ENCODE measurements at places on chromosomes 1 and 21.

- DNase-seq = no peak
These were observed 14.2 kb upstream of the MCOLN3 start for GRCh38 chr1:85062425-85063026.

- DNase-seq = peak; percentile 49
These were observed 326.8 kb downstream of the HHAT start for GRCh38 chr1:210655511-210655910.

- no peak for DNase-seq
These were observed 38.2 kb downstream of the ARHGEF16 start for GRCh38 chr1:3492545-3493246.

GRCh38 chr21:26784974-26785373 lies 60.2 kb downstream of the ADAMTS1 start:
- DNase-seq = no peak

DNA sequence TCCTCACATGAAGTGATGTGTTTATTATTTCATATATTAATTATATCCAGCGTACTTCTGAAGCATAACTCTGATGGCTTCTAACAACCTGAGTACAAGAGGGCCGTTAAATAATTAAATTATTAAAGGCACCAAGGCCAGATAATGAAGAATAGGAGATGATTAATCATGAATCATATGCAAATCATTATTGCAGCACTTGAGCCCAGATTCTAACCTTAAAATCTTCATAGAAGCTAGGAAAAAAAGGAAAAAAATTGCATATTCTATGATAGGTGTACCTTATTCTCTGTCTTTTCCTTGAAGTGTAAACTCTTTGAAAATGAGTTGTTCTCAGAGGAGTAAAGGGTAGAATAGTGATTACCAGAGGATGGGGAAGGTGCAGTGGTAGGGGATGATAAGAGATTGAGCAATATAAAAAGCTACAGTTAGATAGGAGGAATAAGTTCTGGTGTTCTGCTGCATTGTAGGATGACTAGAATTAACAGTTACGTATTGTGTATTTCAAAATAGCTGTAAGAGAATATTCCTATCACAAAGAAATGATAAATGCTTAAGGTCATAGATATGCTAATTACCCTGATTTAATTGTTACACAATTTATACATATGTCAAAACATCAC lies 51.1 kb downstream of the SWT1 start:
- DNase-seq = peak; percentile 1
